T-helper 2 cell (primary cell): ENCODE measurements at places on chromosomes 6 and 20.

GRCh38 chr20:5073660-5074231 is 46.0 kb downstream of the PCNA start:
- DNase-seq: no peak

- DNase-seq: no peak
Observed at GRCh38 chr20:18537651-18538050, 29.6 kb upstream of the SMIM26 start.

DNA sequence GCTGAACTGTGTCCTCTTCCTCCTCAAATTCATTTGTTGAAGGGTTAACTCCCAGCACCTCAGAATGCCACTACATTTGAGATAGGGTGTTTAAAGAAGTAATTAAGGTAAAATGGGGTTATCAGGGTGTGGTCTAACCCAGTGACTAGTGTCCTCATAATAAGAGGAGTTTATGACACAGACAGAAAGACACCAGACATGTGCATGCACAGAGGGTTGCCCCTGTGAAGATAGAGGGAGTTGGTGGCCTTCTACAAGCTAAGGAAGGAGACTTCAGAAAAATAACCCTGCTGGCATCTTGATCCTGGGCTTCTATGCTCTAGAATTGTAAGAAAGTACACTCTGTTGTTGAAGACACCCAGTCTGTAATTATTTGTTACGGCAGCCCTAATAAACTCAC is 24.9 kb upstream of the EDN1 start:
- DNase-seq: no peak

DNA sequence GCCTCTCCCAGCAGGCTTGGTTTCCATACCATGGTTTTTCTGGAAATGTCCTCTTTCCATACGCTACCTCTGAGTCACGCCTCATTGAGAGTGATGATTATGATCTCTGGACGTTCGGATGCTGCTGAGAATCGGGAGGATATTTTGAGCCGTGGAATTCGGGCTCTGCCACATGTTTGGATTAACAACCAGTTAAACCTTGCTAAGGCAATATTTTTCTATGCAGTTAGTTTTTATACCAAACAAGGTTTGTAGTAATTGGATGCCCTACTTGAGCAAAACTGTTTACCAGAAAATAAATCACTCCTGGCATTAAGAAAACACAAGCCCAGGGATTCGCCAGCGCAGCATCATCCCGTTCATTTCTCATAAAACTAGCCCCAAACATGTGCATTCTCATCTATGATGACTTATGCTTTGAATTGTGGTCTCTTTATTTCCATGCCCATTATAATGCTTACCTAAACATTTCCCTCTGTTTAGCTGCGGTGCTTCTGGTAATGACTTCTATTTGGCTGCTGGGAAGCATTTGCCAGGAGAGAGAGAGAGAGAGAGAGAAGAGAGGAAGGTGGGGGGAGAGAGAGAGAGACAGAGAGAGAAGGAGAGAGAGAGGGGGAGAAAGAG is 198.9 kb downstream of the CLIC5 start:
- DNase-seq: no peak

DNA sequence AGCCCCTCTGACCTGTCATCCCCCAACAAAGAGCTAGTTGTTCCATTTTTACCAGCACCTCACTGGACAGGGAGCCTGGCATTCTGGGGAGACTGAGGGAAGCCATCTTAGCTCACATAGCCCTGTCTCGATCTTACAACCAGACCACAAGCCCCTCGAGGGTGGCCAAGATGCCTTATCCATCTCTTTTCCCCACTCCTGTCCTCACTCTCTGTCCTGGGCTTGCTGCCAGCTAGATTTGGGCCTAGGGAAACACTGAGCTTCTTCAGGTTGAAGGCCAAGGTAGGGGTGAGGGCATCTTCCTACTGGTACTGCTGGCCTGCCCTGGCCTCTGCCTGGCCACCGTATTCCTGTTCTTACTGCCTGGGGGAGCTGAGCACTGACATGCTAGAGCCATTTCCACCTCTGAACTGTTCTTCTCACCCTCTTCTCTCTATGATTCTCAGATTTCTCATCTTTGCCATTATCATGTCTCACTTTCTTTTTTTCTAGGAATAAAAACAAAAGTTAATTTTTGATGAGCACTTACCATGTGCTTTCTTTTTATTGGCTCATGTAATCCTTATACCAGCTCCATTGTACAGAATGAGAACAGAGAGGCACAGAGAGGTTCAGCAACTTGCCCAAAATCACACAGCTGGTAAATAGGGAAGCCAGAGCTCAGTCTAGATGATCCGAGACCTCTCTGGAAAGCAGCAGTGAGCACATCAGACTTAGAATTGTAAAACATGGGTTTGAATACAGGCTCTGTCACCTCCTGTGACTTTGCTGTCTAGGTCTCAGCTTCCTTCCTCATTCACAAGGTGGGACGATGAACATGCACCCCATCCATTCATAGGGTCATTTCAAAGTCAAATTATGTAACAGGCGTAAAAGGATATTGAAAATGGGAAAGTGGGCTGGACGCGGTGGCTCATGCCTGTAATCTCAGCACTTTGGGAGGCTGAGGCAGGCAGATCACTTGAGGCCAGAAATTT is 28.7 kb downstream of the FGD2 start:
- no peak for DNase-seq

GRCh38 chr20:63518351-63518861 is 2.2 kb upstream of the PPDPF start:
- no peak for DNase-seq

DNA sequence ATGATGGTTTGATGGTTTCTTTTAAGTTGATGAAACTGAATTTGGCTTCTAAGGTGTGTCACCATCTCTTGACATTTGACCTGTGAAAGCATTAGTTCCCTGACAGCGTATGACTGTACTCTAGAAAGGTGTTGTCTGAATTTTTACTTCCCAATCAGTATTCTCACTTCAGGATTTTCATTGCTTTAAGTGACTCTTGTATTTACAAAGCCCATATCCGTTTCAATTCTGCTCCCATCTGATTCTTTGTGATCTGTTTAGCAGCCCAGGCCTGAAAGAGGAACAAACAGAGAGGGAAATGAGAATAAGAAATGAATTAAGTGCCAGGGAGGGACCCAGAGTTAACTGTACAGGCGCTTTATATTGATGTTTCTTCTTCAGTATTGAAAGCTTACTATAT is 73.7 kb downstream of the FARS2 start:
- no peak for DNase-seq

- DNase-seq: no peak
Observed at GRCh38 chr20:1333462-1334369, 4.8 kb upstream of the SDCBP2 start.

DNA sequence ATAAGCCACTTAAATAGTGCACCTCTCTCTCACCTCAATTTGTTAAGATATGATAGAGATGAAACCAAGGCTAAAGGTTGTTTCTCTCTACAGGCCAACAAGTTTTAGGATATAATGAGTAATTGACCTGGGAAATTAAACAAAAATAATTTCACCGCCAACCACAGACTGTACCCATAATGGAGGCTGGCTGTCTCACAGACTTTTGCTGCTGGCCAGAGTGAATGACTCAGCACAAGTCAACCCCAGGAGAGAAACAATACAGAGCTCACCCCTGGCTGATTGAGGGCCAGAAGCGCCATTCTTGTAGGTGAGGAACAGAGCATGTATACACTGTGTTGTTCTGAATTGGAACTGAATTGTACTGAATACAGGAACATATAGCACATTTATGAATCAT is 99.9 kb downstream of the CAP2 start:
- DNase-seq: no peak

- DNase-seq: no peak
Observed at GRCh38 chr6:87628881-87629280, 38.9 kb downstream of the ORC3 start.

- DNase-seq: no peak
Observed at GRCh38 chr20:24166123-24166381, 177.5 kb upstream of the GGTLC1 start.
